NCI-H748 treated with DMSO at 0.1 percent for 48 hours (cell line): ENCODE measurements at places on chromosomes 2 and 18.

DNA sequence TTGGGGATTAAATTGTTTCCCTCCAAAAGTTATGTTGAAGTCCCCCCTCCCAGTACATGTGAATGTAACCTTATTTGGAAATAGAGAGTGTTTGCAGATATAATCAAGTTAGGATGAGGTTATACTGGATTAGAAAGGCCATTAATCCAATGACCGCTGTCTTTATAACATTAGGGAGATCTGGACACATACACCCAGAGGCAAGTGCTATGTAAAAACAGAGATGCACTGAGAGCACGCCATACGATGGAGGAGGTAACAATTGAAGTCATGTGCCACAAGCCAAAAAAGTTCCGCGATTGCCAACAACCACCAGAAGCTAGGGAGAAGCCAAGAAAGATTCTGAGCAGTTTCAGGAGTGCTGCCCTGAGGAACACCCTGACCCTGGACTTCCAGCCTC lies 153.3 kb downstream of the RNF144A start:
- no peak for DNase-seq

DNA sequence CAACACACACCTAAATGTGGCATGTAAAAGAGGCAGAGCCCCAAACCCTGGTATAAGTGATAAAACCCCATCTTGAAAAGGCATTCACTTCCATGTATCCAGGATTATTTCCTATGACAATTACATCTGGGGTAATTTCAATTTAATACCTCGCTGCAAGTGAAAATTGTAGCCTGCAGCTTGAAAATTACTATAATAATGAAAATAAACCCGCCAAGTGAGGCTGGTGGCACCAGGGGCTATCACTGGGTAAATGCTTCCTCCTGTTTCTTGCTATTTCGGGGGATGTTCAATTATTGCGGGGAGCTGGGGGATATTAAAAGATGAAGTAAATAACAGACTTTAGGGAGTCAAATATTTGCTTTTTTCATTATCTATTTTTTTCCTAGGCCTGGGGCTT lies 159.5 kb upstream of the CAPN13 start:
- no peak for DNase-seq

DNA sequence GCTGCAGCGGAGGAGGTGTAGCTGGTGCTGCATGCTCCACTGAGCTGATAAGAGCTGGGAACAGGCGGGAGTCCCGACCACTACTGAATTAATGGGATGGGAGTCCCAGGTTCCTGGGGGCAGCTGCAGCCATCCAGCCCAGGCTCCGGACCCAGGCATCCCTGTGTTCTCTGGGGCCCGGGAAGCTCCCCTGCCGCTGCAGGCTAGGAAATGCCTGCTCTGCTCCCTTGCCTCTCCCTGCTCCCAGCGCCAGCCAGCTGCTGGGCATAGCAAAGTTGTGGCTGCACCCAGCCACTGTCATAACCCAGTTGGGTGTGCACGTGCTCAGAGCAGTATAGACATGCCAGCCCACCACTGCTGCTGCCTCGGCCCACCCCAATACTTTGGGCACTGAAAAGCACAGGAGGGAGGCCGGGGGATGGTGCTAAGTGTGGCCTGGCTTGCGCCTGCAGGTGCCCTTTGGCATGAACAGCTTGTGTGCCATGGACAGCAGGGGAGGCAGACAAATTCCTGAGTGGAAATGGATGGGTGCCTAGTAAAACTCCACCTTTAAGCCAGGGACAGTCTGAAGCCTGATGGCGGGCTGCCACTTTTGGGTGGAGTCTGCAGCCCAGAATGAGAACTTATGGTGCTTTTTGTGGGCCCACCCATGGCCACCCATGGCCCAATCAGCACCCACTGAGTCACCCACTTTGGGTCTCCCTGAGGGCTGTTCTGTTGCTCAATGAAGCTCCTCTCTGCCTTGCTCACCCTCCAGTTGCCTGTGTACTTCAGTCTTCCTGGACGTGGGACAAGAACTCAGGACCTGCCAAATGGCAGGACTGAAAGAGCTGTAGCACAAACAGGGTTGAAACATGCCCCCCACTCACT lies 219.3 kb upstream of the TMEFF2 start:
- no peak for DNase-seq

- DNase-seq, result no peak
Observed at GRCh38 chr2:67526283-67526682, 129.2 kb downstream of the ETAA1 start.

DNA sequence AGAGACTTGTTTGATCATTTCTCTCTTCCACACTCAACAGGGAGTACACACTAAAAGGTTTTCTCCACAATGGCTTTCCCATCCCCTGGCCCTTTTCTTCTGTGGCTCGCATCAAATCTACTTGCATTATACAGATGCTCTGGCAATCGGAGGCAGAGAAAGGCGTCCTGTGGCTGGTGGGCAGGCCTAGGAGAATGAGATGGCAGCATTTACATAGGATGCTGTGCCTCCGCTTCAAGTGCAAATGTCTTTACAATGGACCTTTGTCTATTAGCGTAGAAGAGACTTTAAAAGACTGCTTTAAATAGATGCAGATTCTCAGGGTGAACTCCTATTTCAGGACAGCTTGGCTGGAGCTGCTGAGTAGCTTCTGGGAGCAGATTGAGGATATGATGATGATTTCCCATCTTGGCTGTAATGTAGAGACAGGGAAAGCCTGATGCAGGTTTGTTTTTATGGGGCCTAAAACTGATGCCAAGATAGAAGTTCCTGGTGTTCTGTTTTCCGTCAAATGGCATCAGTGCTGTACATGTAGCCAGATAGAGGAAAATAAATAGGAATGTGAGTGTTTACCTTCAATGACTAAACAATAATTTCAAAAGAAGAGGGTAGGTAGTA lies 423.4 kb downstream of the RND3 start:
- no peak for DNase-seq

- DNase-seq, result no peak
Observed at GRCh38 chr2:151182899-151183809, 78.5 kb downstream of the RBM43 start.

GRCh38 chr18:22467760-22468553 lies 50.2 kb upstream of the CTAGE1 start:
- DNase-seq, result no peak
